ENCODE measurements at places on chromosomes 6 and 20.

- DNase-seq, result no peak
These were observed 33.1 kb upstream of the SMLR1 start for GRCh38 chr6:130794010-130794697.

DNA sequence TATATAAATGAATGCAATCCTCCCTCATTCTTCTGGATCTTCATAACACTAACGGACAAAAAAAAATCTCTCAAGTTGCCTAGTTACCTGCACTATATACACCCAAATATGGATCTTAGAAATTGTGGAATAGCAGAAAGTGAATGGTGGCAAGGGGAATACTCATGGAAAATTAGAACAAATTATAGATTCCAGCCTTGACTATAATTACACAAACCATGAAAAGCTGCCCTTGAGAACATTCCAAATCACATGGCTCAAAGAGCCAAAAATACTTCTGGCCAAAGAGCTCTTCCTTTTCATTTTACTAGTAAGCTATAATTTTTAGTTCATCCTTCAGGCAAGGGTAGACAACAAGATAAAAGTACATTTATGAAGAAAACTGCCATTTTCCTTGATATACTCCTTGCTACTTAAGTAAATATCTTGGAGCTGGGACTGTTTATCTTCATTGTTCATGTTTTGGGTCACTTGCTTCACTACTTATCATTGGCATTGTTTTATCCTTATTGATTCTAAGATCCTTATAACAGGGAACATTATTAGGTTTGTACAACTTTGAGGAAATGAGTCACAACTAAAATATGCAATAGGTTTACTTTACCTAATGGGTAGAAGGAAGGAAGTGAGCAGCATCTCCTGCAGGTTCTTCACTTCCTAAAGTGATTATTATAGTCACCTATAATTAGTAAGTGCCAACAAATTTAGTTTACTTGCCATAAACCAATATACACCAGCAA is 6.4 kb upstream of the MTRES1 start:
- no peak for DNase-seq

DNA sequence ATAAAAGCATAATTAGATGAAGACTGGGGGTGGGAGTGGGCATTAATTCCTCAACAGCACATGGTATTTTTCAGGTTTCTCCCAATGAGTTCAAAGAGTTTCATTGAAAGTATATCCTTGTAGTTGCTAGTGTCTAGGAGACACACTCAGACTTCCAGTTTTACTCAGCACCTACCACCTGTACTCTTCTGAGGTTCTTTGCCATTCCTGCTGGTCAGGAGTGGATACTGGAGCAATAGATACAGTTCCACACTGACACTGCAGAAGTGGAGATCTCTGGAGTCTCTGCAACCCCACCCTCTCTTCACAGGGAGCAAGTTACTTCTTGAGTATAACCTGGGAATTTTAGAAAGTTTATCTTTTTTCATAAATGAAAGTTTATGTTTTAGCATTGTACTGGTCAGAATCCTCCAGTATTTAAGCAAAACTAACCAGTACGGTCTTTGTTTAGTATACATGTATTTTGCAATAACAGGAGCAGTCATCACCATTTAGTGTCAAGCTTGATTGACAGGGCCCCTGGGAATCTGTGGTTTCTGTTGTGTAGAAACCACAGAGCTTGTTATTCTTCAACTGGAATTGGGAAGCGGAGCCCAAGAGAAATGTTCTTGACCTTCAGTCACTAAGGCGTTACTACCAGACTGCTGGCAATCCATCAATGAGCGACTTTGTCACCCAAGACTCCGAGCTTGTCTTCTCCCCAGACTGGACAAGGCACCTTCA is 148.1 kb downstream of the ZDHHC14 start:
- peak; percentile 58 for DNase-seq

- no peak for DNase-seq
These were observed 322.6 kb upstream of the MOCS1 start for GRCh38 chr6:40256831-40257230.

GRCh38 chr20:25033265-25033923 is 24.5 kb downstream of the ACSS1 start:
- DNase-seq, result no peak

GRCh38 chr6:38099221-38099620 is 279.7 kb downstream of the ZFAND3 start:
- DNase-seq, result no peak

GRCh38 chr6:105797983-105798453 is 288.1 kb upstream of the PRDM1 start:
- DNase-seq, result no peak

DNA sequence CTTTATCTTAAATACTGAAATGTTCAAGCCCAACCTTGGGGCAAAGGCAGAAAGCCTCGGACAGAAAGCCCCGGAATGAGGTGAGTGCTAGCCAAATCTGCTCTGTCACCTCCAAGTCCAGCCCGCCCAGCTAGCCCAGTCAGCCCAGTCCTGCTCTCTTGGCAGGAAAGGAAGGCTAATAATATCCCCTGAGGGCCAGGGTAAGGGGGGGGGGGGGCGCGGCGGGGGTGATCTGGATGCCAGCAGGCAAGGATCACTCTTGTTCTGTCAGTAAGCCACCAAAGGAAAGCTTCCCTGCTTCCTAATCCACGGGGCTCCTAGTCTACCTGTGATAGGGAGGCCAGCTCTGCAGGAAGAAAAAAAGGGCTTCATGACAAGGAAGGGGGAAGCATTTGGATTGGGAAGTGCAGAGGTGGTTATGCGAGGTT is 1.1 kb downstream of the NDRG3 start:
- DNase-seq, result no peak

GRCh38 chr6:97068211-97068610 is 143.7 kb downstream of the KLHL32 start:
- no peak for DNase-seq

GRCh38 chr6:16136091-16136490 is 7.2 kb downstream of the MYLIP start:
- no peak for DNase-seq

DNA sequence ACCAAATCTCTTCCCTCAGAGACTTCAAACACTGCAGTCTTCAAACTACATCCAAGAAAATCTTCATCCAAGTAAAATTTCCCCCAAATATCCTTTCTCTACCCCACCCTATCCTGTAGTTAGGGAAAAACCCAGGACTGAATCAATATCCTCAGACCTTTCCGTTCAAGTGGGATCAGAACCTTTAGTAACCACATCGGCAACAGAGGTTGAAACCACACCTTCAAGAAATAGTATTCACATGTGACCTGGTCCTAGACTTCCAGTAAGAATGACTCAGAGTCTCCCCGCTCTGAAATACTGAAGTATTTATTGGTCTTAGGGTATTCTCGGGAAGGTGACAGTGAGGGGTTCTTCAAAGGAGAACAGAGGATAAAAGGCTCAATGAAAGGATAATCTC is 8.7 kb downstream of the HLA-DPA1 start:
- no peak for DNase-seq

DNA sequence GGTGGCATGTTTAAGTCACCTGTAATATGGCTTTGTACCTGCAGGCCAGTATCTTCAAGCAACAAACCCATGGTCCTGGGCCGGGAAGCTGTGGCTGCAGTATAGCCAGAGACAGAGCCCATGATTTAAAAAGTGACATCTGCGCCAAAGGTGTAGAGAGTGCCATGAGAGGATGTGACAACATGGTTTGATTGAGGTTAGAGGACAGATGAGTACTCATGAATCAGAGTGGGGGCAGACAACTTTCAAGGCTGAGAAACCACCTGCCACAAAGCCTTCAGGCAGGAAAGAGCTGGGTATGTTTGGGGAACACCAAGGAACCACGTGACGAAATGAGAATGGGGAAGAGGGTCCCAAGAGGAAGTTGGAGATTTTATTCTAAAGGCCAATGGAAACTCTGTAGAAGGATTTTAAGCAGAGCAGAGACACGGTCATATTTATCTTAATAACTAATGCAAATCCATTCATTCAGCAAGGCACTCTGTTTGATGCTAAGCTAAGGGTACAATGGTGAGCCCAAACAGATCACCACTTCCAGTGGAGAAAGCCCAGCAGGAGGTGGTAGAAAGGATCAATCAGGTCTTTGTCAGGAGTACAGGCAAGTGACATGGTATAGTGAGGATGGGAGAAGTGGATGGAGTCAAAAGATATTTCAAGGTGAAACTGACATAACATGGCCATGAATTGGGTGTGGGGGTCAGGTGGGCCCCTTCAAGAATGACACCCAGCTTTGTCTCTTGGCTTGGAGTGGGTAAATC is 3.4 kb upstream of the MICAL1 start:
- no peak for DNase-seq

- peak; percentile 90 for DNase-seq
These were observed 164.3 kb upstream of the PROKR2 start for GRCh38 chr20:5480824-5481600.
